ENCODE measurements at places on chromosomes 1 and 21.

DNA sequence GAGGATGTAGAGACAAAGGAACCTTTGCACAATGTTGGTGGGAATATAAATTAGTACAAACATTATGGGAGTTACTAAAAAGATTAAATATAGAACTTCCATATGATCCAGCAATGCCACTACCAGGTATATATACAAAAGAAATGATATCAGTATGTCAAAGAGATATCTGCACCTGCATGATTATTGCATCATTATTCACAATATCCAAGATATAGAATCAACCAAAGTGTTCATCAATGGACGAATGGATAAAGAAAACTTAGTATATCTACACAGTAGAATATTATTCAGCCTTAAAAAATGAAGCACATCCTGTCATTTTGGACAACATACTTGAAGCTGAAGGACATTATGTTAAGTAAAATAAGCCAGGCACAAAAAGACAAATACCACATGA is 61.8 kb upstream of the USH2A start:
- no peak for DNase-seq

GRCh38 chr1:3729594-3730542 is 22.4 kb upstream of the CCDC27 start:
- DNase-seq, result no peak

GRCh38 chr1:160061369-160062229 is 8.4 kb downstream of the KCNJ10 start:
- no peak for DNase-seq

GRCh38 chr1:178847396-178847849 is 23.5 kb downstream of the ANGPTL1 start:
- DNase-seq, result peak; percentile 69

DNA sequence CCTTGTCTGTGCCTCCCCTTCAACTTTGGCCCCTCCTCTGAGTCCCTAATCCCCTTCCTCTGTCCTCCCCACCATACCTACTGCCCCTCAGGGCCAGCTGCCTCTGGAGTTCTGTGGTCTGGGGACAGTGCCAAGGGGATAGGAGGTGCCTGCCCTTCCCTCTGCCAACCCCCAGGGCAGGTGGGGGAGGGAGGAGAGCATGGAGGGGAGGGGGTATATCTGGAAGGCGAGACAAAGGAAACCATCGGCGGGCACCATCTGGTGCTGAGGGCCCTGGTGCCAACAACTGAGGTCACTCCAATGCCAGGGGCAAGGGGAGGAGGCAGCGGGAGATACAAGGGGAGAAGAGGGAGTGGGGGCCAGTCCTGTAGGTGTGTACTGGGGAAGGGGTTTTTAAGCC is 9.6 kb downstream of the RAB25 start:
- DNase-seq, result no peak

DNA sequence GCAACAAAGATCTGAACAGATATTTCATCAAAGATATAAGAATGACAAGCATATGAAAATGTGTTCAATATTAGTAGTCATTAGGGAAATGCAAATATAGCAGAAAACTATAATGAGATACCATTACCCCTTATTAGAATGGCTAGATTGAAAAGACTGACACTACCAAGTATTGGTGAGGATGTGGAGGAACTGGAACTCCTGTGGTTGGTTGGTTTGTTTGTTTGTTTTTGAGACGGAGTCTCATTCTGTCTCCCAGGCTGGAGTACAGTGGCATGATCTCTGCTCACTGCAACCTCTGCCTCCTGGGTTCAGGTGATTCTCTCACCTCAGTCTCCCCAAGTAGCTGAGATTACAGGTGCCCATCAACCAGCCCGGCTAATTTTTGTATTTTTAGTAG is 18.9 kb upstream of the HMGN1 start:
- DNase-seq, result no peak

DNA sequence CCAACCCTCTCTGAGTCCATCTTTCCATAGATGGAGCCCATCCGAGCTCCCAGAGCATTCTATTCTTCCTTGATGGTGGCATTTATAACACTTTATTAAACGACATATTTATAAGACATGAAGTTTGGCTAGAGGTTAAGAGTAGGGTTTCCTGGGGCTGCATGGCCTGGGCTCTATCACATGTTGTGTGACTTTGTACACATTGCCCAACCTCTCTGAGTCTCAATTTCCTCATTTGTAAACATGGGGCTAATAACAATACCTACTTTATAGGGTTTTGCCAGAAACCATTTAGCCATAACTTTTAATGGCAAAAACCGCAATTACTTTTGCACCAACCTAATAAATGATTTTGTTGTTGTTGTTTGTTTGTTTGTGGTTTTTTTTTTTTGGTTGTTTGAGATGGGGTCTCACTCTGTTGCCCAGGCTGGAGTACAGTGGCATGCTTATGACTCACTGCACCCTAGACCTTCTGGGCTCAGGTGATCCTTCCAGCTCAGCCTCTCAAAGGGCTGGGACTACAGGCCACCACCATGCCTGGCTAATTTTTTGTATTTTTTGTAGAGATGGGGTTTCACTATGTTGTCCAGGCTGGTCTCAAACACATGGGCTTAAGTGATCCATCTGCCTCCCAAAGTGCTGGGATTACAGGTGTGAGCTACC is 13.9 kb upstream of the ASAP3 start:
- DNase-seq, result no peak

GRCh38 chr1:40185951-40186864 is 25.0 kb downstream of the RLF start:
- peak; percentile 9 for DNase-seq

GRCh38 chr1:15188130-15188524 is 34.6 kb downstream of the TMEM51 start:
- no peak for DNase-seq

DNA sequence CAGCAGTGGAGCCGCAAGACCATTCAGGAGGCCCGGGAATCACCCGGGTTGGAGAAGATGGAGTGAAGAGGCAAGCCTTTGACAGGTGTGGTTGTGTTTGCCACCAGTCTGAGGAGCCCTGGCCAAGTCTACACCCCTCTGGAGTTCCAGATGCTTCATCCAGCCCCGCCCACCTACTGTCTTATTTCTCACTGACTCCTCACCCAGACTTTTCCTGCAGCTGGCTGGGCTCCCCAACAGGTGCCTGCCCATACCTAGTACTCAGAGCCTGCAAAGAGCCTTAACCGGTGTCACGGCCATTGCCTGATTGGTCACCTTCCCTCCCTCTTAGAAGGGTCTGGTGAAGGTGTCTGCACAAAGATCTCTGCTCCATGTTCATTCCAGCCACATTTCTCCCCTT is 16.0 kb downstream of the SLC9A1 start:
- DNase-seq, result no peak

- no peak for DNase-seq
Observed at GRCh38 chr1:245278846-245279245, 124.1 kb downstream of the KIF26B start.

DNA sequence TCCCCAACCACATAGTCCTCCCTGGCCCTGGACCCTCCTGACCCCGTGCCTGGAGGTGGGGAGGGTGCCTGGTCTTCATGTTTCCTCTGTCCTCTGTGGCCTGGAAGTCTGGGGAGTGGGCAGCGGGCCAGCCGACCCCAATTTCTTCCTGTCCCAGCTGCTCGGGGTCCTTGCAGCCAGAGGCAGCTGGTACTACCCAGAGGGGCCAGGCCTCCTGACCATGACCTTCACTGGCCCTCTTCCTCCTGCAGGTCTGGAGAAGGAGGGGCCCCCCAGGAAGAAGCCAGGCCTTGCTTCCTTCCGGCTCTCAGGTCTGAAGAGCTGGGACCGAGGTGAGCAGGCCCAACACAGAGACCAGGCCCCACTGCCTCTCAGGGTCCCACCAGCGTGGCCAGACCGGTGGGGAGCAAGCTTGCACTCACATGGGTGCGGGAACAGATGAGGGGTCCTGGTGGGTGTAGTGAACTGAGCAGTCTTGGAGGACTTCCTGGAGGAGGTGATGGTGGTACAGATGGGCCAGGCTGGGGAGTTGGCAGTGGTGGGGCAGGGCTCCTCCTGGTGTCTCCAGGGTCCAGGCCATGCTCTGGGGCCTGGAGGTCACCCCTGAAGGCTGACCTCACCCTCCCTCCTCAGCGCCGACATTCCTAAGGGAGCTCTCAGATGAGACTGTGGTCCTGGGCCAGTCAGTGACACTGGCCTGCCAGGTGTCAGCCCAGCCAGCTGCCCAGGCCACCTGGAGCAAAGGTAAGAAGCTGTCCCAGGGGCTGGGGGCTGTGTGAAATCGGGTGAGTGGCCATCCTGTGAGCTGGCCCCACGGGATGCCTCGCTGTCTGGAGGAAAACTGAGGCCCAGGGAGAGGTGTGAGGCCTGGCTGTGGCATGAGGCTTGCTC is 32.7 kb downstream of the TRIM11 start:
- DNase-seq, result no peak

- no peak for DNase-seq
Observed at GRCh38 chr1:89708751-89709375, 75.9 kb downstream of the LRRC8C start.

GRCh38 chr1:4306559-4307467 is 347.6 kb upstream of the AJAP1 start:
- DNase-seq, result no peak

DNA sequence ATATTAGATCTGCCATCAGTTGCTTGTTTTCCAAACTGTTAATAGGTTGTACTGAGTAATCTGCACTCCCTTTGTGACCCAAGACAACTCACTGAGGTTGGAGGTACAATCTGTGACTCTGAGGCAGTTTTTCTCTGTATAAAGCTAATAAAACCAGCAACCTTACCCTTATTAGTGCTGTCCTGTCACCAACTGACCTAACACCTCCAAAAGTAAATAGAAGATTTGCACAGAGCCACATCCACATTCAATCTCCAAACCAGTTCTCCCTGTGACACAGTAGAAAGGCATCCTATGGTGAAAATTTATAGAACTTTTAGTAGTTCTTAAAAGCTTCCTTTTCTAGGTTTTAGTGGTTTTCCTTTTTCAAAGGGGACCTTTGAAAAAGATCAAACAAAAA is 140.4 kb upstream of the ADGRL2 start:
- no peak for DNase-seq

DNA sequence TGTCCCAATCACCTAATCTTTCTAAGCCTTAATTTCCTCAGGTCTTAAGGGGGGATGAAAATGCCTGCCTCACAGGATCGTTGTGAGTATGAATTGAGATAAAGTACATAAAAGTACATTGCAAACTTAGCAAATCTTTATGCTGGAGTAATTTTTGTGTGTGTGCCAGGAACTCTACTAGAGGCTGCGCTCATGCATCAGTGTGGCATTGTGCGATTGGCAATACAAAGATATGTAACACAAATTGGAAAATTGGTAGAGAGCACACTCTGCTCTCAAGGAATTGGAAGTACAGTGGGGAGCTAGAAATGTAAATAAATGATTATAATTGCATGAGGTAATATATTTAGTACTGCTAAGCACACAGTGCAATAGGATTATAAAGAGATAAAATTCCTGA is 398.3 kb downstream of the DUSP10 start:
- no peak for DNase-seq

GRCh38 chr1:74728736-74729135 is 4.1 kb downstream of the CRYZ start:
- no peak for DNase-seq

- peak; percentile 73 for DNase-seq
Observed at GRCh38 chr1:169466259-169467230, 19.2 kb downstream of the SLC19A2 start.

DNA sequence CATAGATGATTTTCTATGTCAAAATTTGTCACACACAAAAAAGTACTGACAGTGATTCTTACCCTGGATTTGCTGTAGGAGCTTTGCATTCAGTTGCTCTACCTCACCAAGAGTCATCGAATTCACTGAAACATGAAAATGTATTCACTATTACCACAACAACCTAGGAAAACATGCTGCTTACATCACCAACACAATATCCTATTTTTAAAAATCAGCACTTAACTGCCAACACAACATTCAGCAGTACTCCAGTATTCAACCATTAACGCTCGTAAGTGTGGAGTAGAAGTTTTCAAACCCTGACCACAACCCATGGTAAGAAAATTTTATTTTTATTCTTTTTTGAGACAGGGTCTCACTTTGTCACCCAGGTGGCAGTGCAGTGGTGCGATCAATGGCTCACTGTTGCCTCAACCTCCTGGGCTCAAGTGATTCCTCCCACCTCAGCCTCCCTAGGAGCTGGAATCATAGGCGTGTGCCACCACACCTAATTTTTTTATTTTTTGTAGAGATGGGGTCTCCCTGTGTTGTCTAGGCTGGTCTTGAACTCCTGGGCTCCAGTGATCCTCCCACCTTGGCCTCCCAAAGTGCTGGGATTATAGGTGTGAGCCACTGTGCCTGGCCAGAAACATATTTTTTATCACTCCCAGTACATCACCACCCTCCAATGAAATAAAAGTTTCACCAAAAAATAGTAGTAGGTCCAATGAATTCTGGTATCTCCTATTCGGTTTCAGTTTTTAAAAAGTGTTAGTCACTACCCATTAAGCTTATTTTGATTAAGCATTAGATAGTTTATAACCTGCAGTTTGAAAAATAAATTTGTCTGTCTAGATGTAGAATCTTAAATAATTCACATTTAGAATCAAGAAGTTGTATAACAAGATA is 23.8 kb downstream of the C21orf91 start:
- DNase-seq, result no peak

- peak; percentile 81 for DNase-seq
Observed at GRCh38 chr1:155218854-155219591, 10.5 kb downstream of the MTX1 start.

- DNase-seq, result no peak
Observed at GRCh38 chr21:29078869-29079767, 5.7 kb upstream of the CCT8 start.

GRCh38 chr1:64471218-64472039 is 1.5 kb downstream of the CACHD1 start:
- peak; percentile 9 for DNase-seq
